ENCODE measurements at places on chromosomes 12 and 14.
A peak's percentile ranks its signal among the peaks of the same experiment; 100 is the strongest.

DNA sequence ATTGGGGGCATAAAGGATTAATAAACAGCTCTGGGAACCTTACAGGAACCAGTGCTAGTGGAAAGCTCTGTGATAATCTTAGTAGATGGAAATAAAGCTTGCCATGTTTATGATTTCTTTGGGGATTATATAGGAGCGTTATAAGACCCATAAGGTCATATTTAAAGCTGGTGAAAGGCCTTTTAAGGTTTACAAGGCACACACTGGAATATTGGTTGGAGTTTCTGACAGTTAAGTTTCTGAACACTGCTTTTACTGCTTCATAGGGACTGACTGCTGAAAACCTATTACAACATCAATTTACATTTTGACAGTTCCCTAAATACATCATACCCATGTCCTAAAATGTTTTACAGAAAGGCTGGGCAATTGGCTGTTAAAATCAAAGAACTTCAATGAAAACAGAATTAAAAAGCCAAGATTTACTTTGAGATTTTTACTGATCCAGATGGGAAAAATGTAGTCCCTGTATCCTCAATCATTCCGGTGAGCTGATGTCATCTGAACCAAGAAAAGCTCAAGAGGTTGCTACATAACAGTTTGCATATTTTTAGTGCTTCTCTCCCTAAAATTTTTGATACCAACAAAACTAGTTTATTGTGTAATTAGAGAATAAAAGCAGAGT, 153.7 kb upstream of the IGF1 start:
- no peak overlapping the region for H3K4me3 ChIP-seq
- H3K27me3 ChIP-seq, result no peaks in the 10 kb centered on the region
- no peak for DNase-seq
- H3K4me1 ChIP-seq, result no peaks in the 10 kb centered on the region
- no peak overlapping the region for H3K27ac ChIP-seq

DNA sequence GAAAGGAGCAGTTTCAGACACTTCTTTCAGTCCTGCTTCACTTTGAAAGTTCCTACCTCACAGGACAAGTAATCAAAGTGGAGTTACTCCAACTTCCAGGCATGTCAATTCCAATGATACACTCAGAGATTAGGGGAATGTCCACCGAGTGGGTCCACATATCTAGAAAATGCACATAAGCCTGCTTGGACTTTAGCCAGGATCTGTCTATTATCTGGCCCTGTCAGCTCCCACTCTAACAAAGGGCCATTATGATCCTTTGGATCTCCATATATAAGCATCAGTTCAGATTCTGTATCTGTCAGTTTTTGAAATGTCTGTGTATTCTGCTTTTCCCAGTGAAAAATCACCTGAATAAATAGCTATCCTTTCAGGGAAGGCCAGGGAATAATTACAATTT, 112.9 kb upstream of the ATXN7L3B start:
- H3K27ac ChIP-seq, result no peak overlapping the region
- H3K4me1 ChIP-seq, result no peaks in the 10 kb centered on the region
- no peaks in the 10 kb centered on the region for H3K36me3 ChIP-seq
- no peak for DNase-seq
- no peak overlapping the region for H3K4me3 ChIP-seq

- no peaks in the 10 kb centered on the region for H3K36me3 ChIP-seq
- H3K4me3 ChIP-seq, result no peak overlapping the region
- H3K27ac ChIP-seq, result no peak overlapping the region
- no peak for DNase-seq
- no peaks in the 10 kb centered on the region for H3K27me3 ChIP-seq
- no peaks in the 10 kb centered on the region for H3K4me1 ChIP-seq
These were observed 5.3 kb downstream of the BRI3BP start for GRCh38 chr12:124998705-124999104.

DNA sequence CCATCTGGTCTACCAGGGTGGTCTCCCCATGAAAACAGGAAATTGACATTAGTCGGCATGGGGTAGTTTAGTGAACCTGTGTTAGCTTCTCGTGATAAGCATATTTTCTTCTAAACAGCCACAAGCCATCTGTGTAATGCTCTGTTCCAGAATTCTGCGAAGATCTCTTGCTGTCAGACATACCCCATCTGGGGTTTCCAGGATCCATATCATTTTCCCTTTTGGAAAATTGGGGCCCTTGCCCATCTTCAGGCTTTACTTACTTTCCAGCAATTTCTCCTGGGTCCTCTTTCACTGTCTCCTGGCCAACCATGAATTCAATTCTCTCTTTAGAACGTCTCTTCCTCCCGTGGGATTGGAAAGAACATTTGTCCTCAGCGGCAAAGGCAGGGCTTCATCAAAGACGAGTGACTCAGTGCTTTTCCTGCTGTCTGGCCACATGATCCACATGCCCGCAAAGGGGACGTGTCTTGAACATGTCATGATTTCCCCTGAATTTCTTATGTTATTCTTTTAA, 21.4 kb upstream of the NCOR2 start:
- no peak overlapping the region for H3K4me3 ChIP-seq
- H3K27ac ChIP-seq, result no peak overlapping the region
- H3K4me1 ChIP-seq, result no peaks in the 10 kb centered on the region
- H3K36me3 ChIP-seq, result no peaks in the 10 kb centered on the region

DNA sequence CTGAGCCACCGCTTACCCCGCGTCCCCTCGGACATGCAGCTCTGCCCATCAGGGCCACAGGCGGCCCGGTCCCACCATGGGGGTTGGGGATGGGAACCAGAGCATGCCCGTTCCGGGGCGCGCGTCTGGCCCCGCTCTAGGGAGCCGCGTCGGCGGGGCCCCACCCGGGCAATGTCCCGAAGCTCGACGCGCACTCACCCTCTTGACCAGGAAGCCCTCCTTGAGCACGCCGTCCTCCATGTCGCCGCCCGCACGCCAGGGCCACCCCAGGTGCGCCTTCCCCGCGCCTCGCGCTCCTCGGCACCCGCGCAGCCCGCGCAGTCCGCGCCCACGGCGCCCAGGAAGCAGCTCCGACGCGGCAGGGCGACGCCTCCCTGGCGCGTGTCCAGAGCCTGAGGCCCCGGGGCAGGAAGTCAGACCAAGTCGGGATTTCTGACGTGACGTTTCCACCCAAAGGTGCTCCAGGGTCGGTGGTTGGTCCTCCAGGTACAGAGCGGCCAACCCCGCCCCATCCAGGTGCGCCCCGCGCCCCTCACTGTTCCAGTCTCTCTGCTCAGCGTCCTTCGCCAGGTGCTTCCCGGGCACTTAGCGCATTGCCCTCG, at the start of gene PLEK2:
Gene PLEK2, minus strand, starts transcription at position 346 of the 602 bp plus-strand sequence. Its CDS starts 106 bp downstream, at position 240.
- peak; percentile 72 for DNase-seq
- no peaks in the 10 kb centered on the region for H3K36me3 ChIP-seq
- H3K27me3 ChIP-seq, result no peaks in the 10 kb centered on the region
- no peak within 1 kb of the TSS for H3K4me3 ChIP-seq
- H3K4me1 ChIP-seq, result no peaks in the 10 kb centered on the region

GRCh38 chr12:3145546-3146310, 68.5 kb downstream of the TSPAN9 start:
- no peak overlapping the region for H3K27ac ChIP-seq
- H3K27me3 ChIP-seq, result no peaks in the 10 kb centered on the region
- no peak overlapping the region for H3K4me3 ChIP-seq
- H3K4me1 ChIP-seq, result no peaks in the 10 kb centered on the region
- peak; percentile 63 for DNase-seq

- no peaks in the 10 kb centered on the region for H3K4me1 ChIP-seq
- no peaks in the 10 kb centered on the region for H3K36me3 ChIP-seq
- H3K27me3 ChIP-seq, result no peaks in the 10 kb centered on the region
- H3K27ac ChIP-seq, result no peak overlapping the region
These were observed 116.2 kb downstream of the TTC8 start for GRCh38 chr14:88940671-88941070.

GRCh38 chr12:18145924-18146323, 55.9 kb upstream of the RERGL start:
- H3K4me3 ChIP-seq, result no peak overlapping the region
- H3K27me3 ChIP-seq, result no peaks in the 10 kb centered on the region
- H3K36me3 ChIP-seq, result no peaks in the 10 kb centered on the region
- no peak for DNase-seq
- H3K27ac ChIP-seq, result no peak overlapping the region
- H3K4me1 ChIP-seq, result no peaks in the 10 kb centered on the region

Data from aorta (tissue), 5 donors.